Fibroblast of mammary gland (primary cell): ENCODE measurements at places on chromosomes 2 and 18.

GRCh38 chr2:58010599-58010998 lies 36.0 kb upstream of the VRK2 start:
- DNase-seq = no peak

GRCh38 chr2:98548920-98549818 lies 59.1 kb downstream of the COA5 start:
- no peak for DNase-seq

DNA sequence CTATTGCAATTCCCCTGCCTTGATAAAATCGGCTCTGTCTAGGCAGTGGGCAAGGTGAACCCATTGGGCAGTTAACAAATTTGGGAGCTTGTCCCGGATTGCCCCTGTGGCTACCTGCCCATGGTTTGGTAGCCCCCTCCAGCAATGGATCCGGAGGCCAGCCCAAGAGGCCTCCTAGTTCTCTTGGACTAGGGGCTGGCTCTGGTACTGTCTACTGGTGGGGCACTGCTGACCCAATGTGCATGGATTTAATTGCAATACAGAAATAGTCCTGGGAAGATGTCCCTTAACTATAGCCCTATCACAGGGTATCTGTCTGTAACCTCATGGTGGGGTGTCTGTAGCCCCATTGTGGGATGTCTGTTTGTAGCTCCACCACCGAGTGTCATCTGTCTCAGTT lies 37.5 kb upstream of the SH3RF3 start:
- DNase-seq = no peak

DNA sequence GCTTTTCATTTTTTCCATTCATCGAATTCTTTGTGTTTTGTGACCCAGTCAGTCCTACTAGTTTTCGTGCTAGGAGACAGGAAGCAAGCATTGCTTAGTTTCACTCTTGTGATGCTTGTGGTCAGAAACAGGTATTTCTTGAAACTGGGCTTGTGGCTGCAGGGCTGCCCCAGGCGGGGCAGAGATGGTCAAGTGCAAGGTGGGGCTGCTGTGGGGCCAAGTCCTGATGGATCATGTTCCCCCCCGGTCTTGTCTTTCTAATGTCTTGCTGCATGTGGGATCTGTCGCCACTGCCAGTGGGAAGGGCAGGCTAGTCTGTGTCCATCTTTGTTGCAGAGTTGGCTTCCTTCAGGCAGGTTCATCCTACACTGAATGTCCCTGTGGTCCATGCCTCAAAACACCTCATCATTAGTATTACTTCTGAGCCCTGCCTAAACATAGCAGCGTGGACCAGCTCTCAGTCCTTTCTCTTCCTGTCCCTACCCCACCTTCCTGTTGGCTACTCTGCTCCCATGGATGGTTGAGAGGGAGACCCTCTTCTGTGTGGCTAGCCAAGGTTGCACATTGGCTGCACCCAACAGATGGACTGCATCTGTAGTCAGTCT lies 38.7 kb downstream of the INPP4A start:
- DNase-seq = no peak

DNA sequence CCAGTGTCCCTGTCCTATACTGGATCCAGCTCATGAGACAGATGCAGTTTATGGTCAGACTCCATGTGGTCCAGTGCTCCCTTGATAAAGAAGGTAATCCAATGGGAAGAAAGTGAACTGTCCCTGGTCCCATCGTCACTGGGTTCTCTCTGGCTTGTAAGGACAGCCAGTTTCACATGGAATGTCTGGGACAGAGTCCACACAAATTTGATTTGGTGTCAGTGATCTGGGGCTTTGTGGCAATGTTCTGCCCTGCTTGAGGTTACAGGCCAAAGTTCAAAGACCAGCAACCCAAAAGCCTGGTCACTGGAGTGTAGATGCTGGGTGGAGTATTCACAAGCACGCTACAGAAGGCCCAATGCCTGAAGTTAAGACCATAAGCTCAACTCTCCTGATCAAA lies 22.2 kb upstream of the FHL2 start:
- DNase-seq = no peak

- DNase-seq = no peak
Measured at GRCh38 chr18:48104705-48105104, 174.2 kb upstream of the SMAD2 start.

DNA sequence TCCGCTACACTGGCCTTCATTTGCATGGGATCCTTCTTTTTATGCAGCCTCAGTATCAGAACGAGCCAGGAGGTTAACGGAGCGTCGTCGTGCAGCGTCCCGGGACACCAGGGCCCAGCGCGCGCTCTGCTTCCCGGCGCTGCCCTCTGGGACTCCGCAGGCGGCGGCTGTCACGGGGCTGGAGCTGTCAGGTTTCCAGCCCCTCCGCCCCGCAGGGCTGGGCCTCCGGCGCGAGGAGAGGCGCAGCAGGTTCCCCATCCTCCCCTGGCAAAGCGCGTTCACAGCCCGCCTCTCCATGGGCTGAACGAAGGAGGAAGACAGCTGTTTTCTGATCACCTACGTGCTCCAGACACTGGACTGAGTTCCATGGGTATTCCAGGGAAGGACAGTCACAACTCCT lies 12.5 kb upstream of the PAX8 start:
- no peak for DNase-seq

DNA sequence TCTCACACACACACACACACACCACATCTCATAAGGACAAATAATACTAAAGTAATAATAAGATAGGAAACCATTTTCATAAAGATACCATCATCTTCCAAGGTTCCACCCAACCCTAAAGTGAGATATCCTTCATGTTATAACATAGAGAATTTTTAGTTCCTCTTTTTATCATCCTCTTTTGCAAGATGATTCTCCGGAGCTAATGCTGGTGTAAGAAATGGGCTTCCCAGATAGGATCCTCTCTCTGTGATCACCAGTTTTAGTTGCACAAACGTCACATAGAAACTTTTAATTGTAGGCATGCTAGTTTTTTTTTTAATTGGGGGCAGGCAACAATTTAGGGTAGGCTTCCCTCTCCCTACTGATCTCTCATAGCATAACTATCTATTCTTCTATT lies 49.6 kb downstream of the ARHGAP25 start:
- no peak for DNase-seq

DNA sequence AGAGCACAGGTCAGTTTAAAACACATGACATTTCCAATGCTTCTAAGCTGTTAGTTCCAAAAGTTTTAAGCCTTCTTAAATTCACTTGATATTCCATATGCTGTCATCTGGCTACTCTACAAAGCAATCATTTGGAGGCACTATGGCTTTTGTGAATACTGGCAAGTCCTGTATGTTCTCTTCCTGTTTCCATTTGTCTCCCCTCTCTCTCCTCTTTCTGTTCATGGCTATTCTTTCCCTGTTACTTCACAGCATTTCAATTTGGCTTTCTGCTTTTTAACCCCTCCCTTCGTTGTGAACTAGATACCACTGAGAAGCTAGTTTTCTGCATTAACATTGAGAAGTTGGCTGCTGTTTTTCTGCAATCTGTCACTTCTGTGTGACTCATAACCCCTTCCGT lies 1337.2 kb upstream of the CELF4 start:
- no peak for DNase-seq

- DNase-seq = peak; percentile 30
Measured at GRCh38 chr18:48897531-48897930, 53.2 kb downstream of the SMAD7 start.

DNA sequence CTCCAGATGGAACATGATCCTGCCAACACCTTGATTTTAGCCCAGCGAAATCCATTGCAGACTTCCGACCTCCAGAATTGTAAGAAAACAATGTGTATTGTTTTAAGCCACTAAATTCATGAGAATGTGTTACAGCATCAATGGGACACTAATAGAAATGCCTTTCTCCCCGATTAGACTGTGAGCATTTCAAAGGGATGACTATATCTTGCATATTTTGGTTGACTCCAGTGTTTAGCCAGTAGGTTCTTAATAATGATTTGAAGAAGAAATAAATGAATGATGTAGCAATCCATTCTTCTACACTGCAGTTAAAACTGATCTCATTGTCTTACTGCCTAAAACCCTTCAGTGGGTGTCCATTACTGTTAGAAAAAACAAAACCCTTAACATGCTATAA lies 67.4 kb upstream of the ACVR1C start:
- peak; percentile 18 for DNase-seq

GRCh38 chr2:206082298-206082843 lies 3.6 kb downstream of the INO80D start:
- DNase-seq = no peak

DNA sequence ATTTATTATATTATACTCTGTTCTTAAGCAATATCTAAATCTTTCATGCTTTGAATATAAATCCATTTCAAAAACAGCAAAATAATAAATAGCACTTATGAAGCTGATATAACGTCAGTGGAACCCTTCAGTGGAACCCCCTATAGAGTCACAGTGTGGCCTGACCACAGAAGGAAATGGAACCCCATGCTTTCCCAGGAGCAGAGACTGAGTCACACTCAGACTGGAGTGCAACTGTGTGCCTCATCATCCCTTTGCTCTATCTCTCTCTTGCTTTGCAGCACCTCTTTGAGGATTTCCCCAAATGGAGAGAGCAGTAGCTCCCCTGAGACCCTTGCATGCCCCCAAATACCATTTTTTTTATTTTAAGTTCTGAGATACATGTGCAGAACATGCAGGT lies 13.1 kb downstream of the NXPH2 start:
- peak; percentile 7 for DNase-seq

DNA sequence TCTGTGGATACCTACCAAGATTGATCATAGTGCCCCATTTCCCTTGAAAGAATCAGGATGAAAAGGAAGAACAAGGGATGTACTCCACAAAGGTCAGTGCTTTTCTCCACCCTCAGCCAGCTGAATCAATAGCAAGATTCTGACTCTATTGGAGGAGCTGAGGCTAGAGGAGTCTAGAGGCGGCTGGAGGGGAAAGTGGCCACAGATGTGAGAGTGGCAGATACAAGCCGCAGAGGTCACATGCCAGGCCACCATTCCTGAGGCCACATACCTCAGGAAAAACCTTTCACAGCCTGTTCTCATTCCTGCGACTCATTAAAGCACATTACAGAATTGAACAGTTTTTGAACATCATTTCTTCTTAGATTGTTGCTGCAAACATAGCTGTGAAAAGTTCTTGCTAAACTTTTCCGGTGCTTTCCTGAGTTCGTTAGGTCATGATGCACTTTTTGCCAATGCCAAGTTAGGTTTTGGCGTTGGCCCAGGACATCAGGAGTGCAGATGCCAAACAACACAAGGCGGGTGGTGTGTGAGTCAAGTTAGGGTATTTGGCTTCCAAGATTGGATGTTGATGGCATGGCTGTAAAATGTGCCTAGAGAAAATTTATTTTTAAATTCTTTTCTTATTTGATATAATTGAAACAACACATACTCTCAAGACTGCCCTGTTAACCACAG lies 160.7 kb upstream of the SP5 start:
- DNase-seq = peak; percentile 87

GRCh38 chr18:51038110-51038509 lies 8.1 kb downstream of the SMAD4 start:
- DNase-seq = peak; percentile 56

- DNase-seq = no peak
Measured at GRCh38 chr18:68505178-68505574, 209.7 kb downstream of the TMX3 start.

GRCh38 chr2:134712299-134712698 lies 6.5 kb downstream of the TMEM163 start:
- no peak for DNase-seq

DNA sequence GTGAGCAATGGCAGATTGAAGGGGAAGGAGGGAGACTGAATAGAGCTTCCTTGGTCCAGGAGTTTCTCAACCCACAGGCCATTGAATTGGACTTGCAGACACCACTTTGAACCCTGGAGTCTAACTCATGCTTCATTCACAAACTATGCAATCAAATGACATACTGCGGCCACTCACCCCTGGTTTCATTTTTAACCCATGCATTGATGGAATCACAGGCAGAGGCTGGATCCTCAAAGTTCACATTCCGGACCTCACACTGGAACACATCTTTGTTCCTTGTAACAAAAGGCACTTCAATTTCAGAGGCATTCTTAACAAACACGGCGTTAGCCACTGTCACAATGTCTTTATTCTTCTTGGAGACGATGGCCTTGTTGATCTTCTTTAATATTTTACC lies 40.7 kb downstream of the MRPL44 start:
- DNase-seq = no peak

DNA sequence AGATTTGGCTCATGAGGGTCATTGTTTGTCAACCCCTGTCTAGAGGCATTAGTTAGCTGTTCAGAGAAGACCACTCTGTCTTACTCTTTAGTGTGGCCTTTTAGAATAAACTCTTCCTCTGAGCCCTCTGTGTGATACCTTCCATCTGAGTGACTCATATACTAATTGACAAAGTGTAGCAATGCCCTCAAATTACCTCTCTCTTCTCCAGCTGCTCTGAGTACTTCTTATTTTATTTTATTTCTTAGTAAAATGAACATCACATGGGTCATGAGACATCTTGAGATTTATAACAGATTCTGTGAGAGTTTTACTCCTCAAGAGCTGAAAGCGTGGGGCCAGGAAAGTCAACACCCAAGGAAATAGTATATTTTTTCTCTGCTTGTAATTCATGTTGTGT lies 67.4 kb downstream of the KCTD18 start:
- peak; percentile 78 for DNase-seq

GRCh38 chr2:449246-450067 lies 161.6 kb upstream of the ALKAL2 start:
- DNase-seq = no peak

GRCh38 chr2:179263446-179264367 lies 925 bp downstream of the SESTD1 start:
- peak; percentile 73 for DNase-seq

DNA sequence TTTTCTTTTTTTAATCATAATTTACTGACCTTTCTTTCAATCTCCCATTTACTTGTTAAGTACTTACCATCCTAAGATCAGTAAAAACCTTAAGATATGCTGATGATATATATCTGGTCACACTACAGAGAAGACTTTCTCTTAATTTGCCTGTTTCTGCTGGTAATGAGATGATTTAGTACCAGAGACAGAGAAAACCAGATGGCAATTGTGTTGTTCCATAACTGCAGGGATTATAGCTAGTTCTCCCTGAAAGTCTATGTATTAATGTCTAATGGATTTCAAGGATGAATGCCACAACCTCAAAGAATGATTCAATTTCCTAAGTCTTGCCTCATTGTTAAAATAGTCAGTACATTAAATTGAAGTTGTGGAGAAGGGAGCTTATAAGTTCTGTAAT lies 40.3 kb downstream of the SNTG2 start:
- DNase-seq = no peak

DNA sequence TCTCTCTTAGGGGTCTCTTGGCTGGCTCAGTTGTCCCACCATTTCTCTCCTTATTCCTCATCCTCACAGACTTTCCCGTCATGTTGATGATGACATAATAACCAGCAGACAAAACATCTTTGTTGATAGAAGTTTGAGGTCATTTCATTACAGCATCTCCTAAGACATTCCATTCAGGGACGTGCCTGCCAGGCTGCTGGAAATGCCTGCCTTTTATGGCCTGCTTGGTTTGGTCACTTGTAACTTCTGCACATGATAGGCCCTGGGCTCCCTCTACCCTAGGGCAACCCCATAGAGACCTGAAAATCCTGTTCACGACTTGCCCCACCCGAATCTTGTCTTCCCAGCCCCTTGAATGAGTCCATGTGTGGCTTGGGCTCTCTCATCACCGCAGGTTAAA lies 81.7 kb downstream of the SDC1 start:
- peak; percentile 38 for DNase-seq
